Forelimb muscle (tissue), 1 donor: ENCODE measurements at places on chromosomes 1 and 21. TPM values are rescaled to one million over a fixed set of nuclear protein-coding genes. Genes with fewer than 3 reads are reported as not detected.

DNA sequence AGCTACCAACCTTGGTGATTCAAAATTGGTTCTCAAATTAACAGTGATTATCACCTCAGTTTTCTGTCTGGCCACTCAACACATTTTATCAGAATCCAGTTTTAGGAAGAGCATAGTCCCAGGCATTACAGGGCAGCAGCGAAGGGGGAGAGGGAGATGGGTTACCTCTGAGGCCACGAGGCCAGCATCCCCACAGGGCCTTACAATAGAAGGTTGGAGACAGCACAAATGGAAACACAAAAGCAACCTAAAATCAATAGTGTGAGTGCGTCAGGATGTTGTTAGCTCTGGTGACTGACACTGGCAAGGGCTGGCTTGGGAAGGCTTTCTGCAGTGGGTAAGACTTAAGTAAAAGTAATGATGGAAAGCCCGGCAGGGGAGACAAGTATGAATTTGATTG, 79.5 kb downstream of the JAK1 start:
- no peak for DNase-seq

GRCh38 chr1:243549108-243549507, 293.3 kb downstream of the SDCCAG8 start:
- no peak for DNase-seq

DNA sequence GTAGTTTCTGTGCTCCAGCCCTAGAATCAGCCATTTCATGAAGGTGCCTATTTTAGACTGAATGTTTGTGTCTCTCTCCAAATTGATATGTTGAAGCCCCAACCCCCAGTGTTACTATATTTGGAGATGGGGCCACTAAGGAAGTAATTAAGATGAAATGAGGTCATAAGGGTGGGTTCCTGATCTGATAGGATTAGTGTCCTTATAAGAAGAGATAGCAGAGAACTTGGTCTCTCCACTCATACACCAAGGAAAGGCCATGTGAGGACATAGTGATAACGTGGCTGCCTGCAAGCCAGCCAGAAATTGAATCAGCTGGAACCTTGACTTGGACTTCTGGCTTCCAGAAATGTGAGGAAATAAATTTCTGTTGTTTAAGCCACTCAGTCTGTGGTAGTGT, 12.3 kb downstream of the RAVER2 start:
- no peak for DNase-seq

- no peak for DNase-seq
Observed at GRCh38 chr1:93124556-93125355, 45.7 kb downstream of the MTF2 start.

DNA sequence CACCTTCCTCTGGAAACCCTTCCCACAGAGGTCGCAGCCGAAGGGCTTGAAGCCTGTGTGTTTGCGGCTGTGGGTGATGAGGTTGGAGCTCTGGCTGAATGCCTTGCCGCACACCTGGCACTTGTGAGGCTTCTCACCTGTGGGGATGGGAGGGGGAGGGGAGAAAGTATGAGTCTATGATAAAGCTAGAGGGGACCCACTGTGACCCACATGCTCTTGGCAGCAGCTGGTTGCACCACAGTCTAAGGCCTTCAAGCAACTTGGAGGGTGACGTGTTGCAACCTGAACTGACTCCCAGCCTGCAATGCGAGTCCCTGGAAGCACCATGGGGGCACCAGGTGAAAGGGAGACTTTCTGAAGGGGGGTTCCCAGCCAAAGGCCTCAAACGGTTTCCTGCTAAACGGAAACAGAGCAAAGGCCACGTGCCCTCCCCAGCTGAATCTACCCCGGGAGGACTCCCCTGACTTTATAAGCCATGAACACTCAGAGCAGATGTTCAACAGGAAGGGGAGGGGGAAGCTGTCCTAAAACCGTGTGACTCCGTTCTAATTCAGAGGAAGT, 10.6 kb downstream of the GFI1 start:
- DNase-seq: no peak

DNA sequence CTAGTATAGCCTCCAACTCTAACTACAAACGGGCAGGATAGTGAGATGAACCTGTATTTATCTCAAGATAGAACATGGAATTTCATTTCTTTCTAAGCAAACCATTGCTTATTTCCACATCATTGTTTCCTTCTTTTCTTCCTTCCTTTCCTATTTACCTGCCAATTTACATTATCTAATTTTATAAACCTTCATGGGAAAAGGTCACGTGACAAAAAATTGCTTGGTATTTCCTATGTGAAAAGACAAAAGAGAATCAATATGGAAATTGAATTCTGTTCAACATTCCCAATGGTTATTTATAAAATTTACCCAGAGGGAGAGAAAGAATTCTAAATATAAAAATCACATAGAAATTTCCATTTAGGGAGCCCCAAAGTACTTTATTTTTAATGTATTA, 22.4 kb upstream of the RBM15 start:
- DNase-seq: no peak

GRCh38 chr1:211613108-211613947, 34.4 kb upstream of the SLC30A1 start:
- no peak for DNase-seq

DNA sequence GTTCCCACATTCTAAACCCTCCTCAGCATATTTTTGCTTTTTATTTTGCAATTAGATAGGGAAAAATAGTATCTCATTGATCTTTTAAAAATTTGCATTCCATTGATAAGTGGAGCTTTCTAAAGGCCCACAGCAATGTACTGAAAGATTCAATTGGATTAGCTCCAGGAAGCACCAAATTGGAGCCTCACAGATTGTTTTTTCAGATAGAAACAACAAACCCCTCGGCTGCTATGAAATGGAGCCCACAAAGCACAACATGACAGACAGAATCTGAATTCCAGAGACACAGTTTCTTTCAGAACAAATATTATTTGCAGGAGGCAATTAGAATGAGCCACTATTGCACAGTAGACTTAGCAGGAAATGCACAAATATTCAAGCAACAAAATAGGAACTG, 58.9 kb upstream of the KIF26B start:
- no peak for DNase-seq

- DNase-seq: no peak
Observed at GRCh38 chr21:46001821-46002681, 20.5 kb downstream of the COL6A1 start.

- no peak for DNase-seq
Observed at GRCh38 chr1:6785728-6786505, 663 bp downstream of the CAMTA1 start.

DNA sequence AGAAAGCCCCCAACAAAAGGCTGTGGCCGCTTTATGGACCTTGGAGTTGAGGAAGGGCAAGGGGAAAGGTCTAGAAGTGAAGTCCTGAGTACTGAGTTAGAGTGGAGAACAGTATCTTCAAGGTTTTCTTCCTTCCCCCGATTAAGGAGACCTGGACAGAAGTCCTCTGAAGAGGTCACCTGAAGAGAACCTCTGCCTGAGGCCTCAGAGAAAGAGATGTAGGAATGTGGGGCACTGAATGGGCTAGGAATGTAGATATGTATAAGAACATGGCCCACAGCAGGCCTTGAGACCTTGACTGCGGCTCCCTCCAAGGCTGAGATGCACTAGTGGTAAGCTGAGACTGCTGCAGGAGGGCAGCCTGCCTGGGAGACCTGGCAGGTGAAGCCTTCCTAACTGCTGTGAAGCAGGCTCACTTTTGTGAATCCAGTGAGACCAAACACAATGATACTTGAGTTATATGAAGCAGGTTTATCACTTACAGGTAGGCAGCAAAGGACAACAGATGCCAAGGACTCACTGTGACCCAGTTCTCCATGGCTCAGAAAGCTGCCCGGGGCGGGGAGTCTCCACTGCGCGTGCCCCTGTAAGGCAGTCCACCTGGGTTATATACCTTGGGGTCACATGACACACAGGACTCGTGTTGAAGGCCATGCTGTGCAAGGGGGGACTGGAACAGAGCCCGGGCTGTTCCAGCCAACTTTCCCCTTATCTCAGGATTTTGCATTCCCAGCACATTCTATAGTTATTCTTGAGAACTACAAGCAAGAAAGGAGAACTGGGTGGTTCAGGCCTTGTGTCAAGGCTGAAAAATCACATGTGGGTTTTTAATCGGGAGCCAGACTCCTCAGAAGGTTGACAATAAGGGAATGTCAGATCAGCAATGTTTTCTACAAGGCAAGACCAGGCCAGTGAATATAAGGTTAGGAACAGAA, 78.8 kb upstream of the PPM1J start:
- no peak for DNase-seq

- DNase-seq: no peak
Observed at GRCh38 chr21:46180778-46181391, 3.4 kb downstream of the SPATC1L start.

DNA sequence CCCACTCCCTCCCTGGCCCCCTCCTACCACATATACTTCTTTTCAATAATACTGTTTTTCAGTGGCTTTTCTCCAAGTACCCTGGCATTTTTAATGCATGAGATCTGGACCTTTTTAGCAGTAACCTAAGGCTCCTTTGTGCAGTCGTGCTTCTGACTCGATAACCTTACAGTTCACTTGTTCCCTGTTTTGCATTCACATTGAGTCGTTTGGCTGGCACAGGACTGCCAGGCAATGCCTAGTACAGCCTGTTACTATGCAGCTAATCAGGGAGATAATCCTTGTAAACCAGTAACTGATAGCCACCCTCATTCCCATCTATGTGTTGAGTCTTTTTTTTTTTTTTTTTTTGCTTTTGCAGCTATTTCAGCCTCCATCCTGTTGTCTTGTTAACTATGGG, 3.7 kb downstream of the ATP1B1 start:
- DNase-seq: no peak

DNA sequence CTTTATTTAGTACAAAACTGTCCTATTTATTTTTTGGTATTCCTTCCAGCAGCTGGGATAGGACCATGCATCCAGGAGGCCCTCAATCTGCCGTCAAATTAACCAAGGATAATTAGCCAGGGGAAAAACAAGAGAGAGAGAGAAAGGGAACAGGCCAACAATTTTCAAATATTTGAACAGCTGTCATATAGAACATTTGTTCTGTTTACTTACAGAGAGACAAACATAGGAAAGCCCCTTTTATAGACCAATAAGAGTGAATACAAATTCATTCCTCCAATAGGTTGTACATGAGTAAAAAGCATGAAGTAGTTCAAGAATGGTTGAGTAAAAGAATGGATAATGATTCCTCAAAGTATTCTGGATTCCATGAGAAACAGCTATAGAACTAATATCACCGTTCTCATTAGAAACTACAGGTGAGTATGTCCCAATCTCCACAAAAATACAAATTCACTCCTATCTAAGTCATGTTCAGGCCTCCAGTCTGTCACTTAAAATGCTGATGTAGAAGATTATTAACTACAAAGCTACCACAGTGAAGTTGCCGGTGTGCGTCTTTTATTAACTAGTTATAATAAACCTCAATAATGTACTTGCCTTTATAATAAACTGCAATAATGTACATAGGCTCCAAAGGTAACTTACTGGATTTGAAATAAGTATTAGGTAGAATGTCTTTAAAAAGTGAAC, 64.8 kb upstream of the GNG4 start:
- DNase-seq: no peak

GRCh38 chr1:29946057-29946456, 709.7 kb downstream of the PTPRU start:
- DNase-seq: no peak

- no peak for DNase-seq
Observed at GRCh38 chr1:121448851-121449250, 264.1 kb downstream of the SRGAP2C start.

DNA sequence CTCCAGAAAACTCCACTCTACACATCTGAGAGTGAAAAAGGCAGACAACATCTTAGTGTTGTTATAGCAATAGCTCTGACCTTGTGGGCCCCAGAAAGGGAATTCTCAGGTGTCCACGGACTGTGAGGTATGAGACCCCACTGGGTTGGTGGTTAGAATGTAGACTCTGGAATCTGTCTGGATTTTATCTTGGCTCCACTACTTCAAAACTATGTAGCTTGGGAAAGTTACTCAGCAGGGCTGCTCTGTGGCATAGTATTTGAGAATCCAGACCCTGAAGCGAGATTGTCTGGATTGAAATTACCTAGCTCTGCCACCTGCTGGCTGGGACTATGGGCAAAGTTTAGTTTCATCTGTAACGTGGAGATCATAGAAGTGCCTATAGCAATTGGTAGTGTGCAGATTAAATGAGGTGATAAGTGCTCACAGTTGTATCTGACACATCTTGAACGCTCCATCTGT, 25.8 kb downstream of the PRDM2 start:
- no peak for DNase-seq

- DNase-seq: no peak
Observed at GRCh38 chr1:77012066-77012465, 144.8 kb downstream of the ST6GALNAC5 start.

- DNase-seq: no peak
Observed at GRCh38 chr1:84143796-84144565, at the start of gene PRKACB. Gene PRKACB, plus strand, starts transcription at chr1:84144271. Its CDS starts 91 bp downstream, at chr1:84144362.

DNA sequence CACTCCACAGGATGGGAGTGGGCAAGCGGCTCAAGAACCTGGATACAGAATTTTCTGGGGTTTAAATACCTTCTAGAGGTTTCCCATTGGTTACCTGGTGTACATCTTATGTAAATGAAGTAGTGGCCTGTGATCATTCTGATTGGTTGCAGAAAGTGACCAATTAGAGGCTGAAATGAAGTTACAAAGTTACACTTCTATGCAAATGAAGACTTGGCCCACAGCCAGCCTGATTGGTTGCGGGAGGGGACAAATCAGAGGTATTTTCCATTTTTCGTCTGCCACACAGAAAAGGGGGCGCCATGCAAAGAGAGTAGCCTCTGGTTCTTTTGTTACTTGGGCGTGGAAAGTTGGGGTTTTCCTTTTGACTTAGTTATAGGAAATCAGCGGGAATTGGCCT, 8.9 kb downstream of the KCNAB2 start:
- no peak for DNase-seq

DNA sequence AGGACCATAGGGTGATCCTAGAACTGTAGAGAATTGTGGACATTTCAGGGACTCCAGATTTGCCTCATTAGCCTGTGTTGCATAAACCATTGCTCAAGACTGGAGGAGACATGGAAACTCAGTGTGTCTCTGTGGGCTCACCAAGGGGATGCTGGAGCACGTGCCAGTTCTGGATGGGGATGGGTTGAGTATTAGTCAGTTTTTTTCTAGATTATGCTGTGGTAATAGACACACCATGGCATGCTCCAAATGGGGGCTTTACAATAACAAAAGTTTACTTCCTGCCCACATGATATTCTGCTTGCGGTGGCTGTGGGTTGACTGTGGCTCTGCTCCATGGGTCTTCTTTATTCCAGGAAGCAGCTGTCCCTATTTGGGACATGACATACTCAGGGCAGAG, 125.4 kb downstream of the FOXD2 start:
- no peak for DNase-seq

DNA sequence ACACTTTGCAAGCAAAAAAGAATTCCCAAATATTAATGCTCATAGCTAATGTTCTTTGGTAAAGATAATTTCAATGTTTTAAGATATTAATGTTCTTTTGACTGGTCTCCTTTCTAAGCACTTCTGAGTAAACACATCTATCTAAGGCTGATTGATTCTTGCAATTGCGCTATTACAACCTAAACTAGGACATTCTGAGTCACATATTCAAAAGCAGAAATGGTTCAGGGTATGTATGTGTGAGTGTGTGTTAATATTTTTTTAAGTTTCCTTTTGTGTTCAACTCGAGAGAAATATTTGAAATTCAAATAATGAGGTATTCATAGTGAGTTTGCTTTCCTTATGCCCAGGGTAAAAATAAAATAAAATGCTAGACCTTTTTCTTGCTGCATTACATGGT, 203.6 kb upstream of the GRIK3 start:
- DNase-seq: no peak

DNALI1 gene
- polyA plus RNA-seq: 8.7 TPM

MATN1 gene
- 1.1 TPM for polyA plus RNA-seq

MANEAL gene
- 2.9 TPM for polyA plus RNA-seq

HORMAD1 gene
- polyA plus RNA-seq: 0.11 TPM

ADAMTS4 gene
- polyA plus RNA-seq: 11.8 TPM

SH2D1B gene
- 0.71 TPM for polyA plus RNA-seq

CHI3L1 gene
- polyA plus RNA-seq: 1.1 TPM

TEDDM1 gene
- 0.11 TPM for polyA plus RNA-seq

TIE1 gene
- 42.5 TPM for polyA plus RNA-seq
